ENCODE measurements at places on chromosomes 3 and 15. TPM values are rescaled to one million over a fixed set of nuclear protein-coding genes. Genes with fewer than 3 reads are reported as not detected.

DNA sequence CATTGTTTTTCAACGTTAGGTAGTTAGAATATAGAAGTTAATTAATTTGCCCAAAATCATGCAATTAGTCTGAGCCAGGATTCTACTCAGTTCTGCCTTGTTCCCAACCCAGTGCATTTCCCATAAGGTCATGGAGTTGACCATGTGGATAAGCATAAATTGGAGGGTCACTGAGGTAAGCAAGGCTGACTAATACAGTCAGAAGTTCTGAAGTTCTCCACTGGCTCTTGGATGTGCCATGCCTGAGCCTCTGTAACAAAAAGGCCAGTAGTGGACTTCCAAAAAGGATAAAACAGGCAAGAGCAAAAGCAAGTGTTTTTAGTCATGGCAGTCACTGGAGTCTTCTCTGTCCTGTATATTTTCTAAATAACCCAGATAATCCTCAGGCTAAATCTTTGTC lies 124.4 kb upstream of the PHLDB2 start:
- H3K36me3 ChIP-seq, result no peaks in the 10 kb centered on the region
- no peak overlapping the region for H3K27ac ChIP-seq
- no peaks in the 10 kb centered on the region for H3K27me3 ChIP-seq
- no peak overlapping the region for H3K4me3 ChIP-seq
- no peak for DNase-seq
- H3K4me1 ChIP-seq, result no peaks in the 10 kb centered on the region

NAALADL2 gene
- 1.4 TPM for total RNA-seq

- H3K36me3 ChIP-seq, result no peaks in the 10 kb centered on the region
- no peak overlapping the region for H3K4me3 ChIP-seq
- peaks cover 16% of the 10 kb centered on the region for H3K4me1 ChIP-seq
- no peak overlapping the region for H3K27ac ChIP-seq
Measured at GRCh38 chr3:170046269-170047132, 8.7 kb downstream of the GPR160 start.

DNA sequence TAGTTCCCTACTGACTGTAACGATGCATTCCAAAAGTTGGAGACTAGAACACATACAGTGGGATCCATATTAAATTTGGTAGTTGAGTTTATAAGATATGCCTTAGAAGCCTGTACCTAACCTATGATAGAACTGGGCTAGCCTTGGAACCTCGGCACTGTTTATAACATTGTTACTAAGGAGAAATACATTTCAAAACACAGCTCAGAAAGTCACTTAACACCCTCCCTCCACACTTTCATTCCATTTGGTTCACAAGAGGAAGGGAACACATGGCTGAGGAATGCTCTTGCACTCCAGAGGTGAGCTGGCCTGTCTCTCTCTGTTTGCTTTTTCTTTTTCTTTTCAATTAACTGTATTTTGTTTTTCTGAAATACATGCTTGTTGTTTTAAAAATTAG lies 48.7 kb upstream of the TSC22D2 start:
- no peak for DNase-seq
- H3K4me1 ChIP-seq, result no peaks in the 10 kb centered on the region
- no peak overlapping the region for H3K27ac ChIP-seq
- H3K4me3 ChIP-seq, result no peak overlapping the region
- no peaks in the 10 kb centered on the region for H3K36me3 ChIP-seq

PLCH1 gene
- total RNA-seq, result 0.08 TPM

DNA sequence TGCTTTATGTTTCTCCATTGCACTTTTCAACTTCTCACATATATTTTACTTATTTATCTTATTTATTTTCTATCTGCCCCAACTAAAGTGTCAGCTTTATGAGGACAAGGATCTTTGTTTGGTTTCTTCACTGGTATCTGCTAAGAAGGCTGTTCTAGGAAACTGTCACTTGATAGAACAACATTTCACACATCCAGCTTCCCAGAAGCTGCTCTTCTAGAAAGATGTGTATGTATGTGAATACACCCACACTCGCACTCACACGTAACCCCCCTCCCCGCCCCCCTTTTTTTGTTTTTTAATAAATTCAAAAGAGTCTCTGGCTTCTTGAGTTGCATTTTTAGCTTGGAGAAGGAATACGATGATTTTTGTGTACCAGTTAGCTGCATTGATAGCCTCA lies 143.1 kb downstream of the AKAP13 start:
- no peak overlapping the region for H3K27ac ChIP-seq
- peaks cover 15% of the 10 kb centered on the region for H3K36me3 ChIP-seq
- no peak for DNase-seq
- no peaks in the 10 kb centered on the region for H3K4me1 ChIP-seq

DNA sequence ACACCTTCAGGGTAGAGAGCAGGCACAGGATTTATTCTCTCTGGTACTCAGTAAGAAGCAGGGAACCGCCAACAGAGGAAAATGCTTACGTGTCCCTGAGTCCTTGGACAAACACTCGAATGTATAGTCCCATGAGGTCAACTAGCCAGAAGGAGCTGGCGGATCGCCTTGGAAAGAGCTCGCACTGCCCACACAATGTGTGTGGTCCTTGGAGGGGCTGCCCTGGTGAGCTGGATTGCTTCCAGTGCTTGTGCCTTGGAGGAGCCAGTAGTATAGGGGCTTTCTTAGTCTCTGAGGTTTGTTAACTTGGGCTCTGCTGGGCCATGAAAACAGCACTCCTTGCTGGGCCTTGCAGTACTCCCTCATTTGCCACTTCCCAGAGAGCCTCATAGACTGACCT lies 40.7 kb upstream of the VILL start:
- H3K27me3 ChIP-seq, result peaks cover 6% of the 10 kb centered on the region
- H3K4me1 ChIP-seq, result no peaks in the 10 kb centered on the region
- no peaks in the 10 kb centered on the region for H3K36me3 ChIP-seq
- H3K27ac ChIP-seq, result no peak overlapping the region

TAGLN3 gene
- total RNA-seq, result not detected

- H3K27ac ChIP-seq, result no peak overlapping the region
- no peak overlapping the region for H3K4me3 ChIP-seq
- no peaks in the 10 kb centered on the region for H3K36me3 ChIP-seq
- H3K4me1 ChIP-seq, result no peaks in the 10 kb centered on the region
Measured at GRCh38 chr3:129684270-129684669, 77.8 kb upstream of the PLXND1 start.

All from T-cell (primary cell).